ENCODE measurements at places on chromosomes 2 and 18.

GRCh38 chr2:171394164-171394740 is 39.5 kb downstream of the METTL8 start:
- DNase-seq, result no peak

DNA sequence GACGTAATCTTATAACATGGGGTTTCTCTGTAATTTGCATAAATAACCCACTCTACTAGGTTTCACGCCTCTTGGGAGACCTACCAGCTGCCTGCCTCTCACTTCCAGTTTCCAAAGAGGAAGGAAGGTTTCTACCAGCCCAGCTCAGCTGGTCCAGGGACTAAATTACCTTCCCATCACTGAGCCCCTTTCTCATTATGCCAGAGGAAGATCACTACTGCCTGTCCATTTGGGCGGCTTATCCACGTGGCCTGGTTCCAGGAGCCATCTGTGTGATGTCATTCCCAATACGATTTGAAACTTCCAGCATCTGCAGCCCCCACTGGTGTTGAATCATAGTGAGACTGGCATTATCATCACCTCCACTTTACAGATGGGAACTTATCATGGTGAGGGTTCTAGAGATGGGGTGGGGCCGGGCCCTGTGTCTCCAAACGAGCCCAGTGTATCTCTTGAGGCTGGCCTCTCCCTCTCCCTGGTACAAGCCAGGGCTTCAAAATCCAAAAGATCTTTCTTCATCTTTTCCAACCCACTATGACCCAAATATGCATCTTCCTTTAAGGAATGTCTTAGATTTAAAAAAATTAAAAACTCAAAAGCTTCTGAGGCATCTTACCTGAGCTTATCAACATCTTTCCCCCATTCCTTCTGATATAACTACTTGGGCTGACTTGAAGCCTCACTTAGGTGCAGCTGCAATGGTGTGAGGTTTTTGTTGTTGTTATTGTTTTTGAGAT is 140.8 kb downstream of the DDX1 start:
- no peak for DNase-seq

- DNase-seq, result no peak
Observed at GRCh38 chr18:34352385-34353163, 127.9 kb upstream of the NOL4 start.

GRCh38 chr2:218733171-218734021 is 22.8 kb downstream of the TTLL4 start:
- DNase-seq, result no peak

DNA sequence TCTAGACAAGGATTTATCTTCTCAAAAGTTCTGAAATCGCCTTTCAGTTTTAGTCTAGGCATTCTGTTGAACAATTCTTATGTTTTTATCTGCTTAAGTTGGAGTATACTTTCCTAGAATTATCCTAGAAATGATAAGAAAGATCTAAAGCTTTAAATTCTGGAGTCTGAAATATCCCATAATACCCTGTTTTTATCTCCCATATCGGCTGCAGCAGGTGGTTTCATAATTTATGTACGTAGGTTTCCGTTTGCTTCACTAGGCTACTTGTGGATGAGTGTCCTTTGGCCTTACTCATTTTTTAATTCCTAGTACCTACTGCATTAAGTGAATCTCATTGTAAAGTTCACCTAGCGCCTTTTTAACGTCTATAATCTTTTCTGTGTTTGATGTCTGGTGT is 58.5 kb upstream of the MGAT5 start:
- no peak for DNase-seq

GRCh38 chr2:135226961-135227360 is 174.9 kb downstream of the RAB3GAP1 start:
- no peak for DNase-seq

DNA sequence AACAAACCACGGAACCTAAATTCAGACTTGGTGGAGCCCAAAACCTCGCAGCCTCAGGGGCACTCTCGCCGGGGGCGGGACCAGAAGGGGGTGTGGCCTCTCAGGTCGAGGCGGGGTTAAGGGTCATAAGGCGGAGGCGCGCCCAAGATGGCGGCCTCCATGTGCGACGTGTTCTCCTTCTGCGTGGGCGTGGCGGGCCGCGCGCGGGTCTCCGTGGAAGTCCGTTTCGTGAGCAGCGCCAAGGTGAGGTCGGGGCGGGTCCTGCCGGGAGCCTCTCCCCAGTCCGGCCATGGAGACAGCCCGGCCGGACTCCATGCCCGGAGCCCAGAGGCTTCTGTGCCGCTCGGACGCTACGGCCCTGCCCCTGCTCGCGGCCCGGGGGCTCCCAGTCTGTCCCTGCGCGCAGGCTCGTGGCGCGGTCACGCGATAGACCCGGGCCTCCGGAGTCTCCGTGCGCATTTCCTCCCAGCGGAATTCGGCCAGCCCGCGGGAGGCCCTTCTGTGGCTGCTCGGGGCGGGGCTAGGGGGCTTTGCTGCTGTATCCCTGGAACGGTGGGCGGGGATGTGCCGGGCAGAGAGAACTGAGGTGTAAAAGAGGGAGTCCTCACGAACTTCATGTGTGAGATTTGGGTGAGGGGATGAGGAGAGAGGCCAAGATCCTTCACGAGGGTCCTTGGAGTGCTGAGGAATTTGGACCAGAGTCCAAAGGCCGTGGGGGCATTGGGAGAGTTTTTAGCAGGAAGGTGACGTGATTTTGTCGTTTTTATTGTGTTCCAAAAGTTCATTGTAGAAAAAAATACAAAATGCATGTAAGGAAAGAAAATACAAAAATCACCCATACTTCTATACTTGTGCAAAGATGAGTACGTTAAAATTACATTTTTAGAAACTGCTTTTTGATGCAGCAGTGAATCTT is at the start of gene SMYD5:
TSS of gene SMYD5 (plus strand) at position 126 of the 916 bp plus-strand sequence. CDS start at position 148, 22 bp downstream.
- DNase-seq, result peak; percentile 88

DNA sequence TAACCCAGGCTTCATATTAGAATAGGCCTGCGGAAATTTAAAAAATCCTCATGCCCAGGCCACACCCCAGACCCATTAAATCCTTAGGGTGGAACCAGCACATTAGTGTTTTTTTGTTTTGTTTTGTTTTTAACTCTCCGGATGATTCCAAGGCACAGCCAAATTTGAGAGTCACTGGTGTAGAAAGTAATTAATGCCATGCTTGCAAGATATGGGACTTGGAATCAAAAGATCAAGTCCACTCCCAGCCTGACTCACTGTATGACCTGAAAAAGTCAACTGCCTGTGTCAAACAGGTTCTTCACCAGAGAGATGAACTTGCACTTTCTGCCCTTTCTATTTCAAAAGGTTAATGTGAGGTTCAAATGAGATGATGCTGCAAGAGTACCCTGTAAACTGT is 310.3 kb upstream of the LYPD1 start:
- DNase-seq, result no peak

- no peak for DNase-seq
Observed at GRCh38 chr2:207296265-207296948, 130.7 kb upstream of the KLF7 start.

DNA sequence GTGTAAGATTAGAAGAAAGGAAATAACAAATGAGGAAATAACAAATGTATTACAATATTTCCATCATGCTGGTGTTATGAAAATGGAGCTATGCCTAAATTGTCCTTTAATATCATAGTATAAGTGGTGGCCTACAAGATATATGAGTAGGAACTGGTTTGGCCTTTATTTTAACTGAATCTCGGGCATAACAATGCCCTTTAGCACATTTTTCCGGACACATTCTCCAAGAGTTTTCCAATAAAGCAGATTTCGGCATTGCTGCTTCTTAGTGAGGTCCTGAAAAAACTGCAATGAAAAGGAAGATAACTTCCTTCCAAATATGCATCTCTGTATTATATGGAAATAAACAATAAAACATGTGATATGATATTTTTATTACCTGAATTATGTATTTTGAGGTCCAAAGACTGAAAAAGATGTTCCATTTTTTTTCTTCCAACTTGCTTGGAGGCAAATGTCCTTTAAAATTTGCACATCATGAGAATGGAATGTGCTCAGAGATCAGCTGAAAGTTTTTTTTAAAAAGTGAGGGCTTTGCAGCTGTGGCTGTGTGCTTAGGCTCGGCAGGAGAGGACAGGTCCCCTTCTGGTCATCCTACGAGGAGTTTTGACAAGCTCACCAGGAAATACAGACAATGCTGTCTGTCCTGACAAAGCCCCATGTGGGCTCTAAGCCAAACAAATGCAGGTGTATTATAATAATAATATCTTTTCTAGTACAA is 132.3 kb upstream of the RND3 start:
- no peak for DNase-seq

- no peak for DNase-seq
Observed at GRCh38 chr2:33212151-33212550, 264.3 kb upstream of the RASGRP3 start.

DNA sequence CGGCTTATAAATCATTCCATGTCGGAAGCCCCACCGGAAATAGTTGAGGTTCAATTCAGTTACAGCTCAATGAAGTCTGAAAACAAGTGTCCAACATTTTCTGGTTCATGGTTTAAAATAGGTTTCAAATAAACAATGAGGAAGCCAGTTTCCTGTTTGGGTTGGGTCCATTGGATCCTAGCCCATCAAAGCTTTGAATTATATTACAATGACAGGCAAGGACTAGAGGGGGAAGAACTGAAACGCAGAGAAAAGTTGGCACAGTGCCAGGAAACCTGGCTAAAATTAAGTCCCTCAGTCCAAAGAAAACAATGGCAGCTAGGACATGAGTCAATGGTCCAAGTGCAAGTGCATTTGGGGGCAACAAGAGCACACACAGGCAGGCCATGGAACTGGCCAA is 32.0 kb downstream of the SLC14A1 start:
- no peak for DNase-seq

DNA sequence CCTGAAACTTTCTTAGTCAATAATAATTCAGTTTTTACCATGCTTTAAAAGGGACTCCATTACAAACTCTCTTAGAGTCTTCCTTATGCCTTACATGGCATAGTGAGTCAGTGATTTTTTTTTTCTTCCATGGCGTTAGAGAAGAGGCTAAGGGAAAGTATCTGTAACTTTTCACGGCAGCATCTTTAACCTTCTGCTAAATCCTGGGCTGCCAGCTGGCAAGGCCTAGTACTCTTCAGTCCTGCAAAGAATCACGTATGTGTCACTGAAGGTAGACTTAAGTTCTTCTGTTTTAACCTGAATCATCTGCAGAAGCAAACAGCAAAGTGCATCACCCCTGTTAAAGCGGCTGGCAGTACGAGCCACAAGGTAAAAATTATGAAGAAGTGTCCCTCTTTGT is 286.3 kb upstream of the FN1 start:
- DNase-seq, result no peak

DNA sequence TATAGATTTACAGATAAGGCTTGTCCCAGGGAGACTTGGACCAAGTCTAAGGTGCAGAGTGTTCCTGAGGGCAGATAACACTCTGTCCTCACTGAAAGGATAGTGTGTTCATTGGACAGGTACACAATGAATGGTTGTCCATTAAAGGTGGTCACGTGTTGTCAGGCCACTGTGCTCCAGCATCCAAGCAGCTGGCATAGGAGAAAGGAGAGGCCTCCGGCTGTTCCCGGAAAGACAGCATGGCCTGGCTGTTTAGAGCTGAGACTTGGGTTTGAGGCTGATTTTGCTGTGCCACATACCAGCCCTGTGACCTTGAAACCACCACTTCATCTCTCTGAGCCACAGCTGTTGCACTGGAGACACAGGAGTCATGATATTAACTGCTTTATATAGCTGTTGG is 19.6 kb upstream of the SULT1C3 start:
- no peak for DNase-seq

- no peak for DNase-seq
Observed at GRCh38 chr18:63083020-63083531, 236.5 kb downstream of the BCL2 start.

- no peak for DNase-seq
Observed at GRCh38 chr2:46831051-46831868, 84.3 kb downstream of the MCFD2 start.

GRCh38 chr2:100381240-100381639 is 36.2 kb downstream of the CHST10 start:
- peak; percentile 55 for DNase-seq

GRCh38 chr2:120779781-120780283 is 44.2 kb downstream of the GLI2 start:
- DNase-seq, result no peak

DNA sequence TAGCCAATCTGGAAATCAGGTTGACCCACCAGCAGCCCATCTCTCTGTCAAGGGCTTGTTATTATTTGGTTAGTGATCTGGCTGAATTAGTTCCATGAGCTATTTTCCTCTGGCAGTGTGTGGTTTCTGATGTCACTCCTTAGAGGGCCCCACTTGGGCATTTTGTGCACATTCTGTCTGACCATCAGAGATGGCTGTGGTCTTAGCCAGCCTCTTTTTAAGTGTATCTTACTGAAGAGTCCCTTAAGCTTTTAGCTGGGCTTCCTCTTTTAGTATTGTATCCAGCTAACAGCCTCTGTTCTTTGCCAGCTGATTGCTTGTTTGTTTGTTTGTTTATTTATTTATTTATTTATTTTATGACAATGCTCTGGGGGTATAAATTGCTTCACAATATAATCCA is 951.1 kb upstream of the CNTNAP5 start:
- no peak for DNase-seq

- no peak for DNase-seq
Observed at GRCh38 chr2:127101048-127101611, 5.8 kb downstream of the BIN1 start.

DNA sequence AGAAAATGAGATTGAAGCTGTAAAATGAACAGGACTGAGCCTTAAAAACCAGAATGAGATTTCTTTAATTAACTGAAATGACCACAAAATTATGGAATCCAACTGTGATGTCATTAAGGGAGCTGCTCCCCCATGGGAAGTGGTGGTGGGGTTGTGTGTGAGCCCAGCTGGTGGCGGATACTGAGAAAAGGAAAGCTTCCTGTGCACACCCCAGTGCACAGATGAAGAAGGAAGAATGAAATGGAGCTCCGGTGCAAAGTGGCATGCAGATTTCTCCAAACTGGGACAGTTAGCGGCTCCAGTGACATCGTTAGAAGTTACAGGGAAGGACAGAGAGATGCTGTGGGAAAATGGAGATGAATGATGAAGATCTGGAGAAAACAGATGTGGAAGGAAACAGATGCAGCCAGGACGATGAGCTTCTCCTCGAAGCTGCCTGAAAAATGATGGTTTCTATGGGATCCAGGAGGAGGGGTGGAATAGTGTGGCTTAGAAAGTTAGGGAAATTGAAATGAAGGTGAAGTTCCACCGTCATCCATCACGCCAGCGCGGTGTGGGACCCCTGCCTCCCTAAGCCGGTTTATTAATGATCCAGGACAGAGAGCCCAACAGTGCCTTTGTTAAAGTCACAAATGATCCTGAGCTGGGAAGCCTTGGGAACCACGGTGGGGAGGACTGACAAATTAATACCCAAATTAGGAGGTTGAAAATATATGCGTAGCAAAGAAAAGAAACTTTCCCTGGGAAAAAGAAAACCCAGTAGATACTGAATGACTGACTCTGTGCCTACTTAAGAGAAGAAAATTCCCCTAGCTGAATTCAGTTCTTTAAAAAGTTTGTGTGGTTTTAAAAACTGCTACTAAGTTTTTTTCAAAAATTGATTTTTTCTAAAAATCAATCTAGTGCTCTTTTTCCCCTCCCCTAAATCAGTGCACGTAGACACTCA is 77.2 kb downstream of the TSN start:
- DNase-seq, result no peak

Data from CD4-positive, alpha-beta memory T cell (primary cell).